ENCODE measurements at places on chromosomes 6 and 20.

DNA sequence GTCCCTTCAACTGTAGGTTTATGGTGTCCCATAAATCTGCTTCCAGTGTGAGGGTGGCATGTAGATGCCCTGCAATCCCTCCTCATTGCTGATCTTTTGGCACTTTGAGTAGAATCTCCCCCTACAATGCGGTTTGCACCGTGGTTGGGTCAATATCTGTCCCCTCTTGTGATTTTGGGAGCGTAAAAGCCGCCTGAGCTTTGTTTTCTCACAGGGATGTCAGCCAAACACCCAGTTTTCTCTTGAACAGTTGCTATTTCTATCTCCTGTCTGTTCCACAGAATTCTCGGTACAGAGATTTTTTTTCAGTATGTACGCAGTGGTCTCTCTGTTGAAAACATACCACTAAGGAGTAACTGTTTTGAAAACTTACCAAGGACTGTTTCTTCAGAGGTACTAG is 21.8 kb downstream of the CDS2 start:
- DNase-seq: no peak

GRCh38 chr6:20711518-20711917 is 177.3 kb downstream of the CDKAL1 start:
- no peak for DNase-seq

DNA sequence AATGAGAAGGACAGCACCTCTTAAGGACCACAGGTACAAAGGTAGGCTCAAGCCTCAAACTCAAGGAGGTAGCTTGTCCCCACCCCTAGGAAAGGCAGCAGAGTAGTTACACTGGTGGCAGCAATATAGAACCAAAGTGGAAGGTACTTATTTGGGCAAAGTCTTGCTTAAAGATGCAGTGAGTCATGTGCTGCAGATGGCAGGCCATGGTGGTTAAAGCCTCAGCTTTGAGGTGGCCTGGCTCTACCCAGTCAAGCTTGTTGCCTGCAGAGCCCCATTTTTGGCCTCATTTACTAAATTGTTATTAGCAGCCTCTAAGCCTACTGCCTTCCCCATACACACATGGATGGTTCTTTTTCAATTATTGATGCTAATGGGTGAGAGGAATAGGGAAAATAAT is 146.0 kb downstream of the ELOVL4 start:
- DNase-seq: no peak

- no peak for DNase-seq
Measured at GRCh38 chr20:33689493-33689892, 3.3 kb upstream of the E2F1 start.

DNA sequence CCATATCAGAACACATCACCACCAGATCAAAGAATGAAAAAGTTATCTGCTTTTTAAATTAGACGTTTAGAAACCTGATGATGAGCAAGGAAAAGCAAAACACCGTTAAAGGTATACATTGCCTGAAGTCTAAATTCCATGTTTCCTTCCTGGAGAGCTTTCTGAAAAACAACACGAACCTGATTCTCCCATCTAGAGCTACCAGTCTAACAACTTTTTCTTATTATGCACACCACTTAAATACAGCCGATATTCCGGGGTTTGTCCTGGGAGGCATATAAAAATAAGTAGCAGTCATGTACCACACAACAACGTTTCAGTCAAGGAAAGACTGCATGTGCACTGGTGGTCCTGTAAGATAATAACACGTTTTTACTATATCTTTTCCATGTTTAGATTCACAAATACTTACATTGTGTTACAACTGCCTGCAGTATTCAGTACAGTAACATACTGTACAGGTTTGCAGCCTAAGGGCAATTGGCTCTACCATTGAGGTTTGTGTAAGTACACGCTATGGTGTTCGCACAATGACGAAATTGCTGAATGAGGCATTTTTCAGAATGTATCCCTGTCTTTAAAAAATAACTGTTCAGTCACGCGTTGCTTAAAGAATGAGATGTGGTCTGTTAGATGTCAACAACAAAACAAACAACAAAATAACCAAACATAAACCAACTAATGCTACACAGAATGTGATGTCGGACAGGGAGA is 19.1 kb upstream of the LYRM2 start:
- DNase-seq: no peak

GRCh38 chr6:136887953-136888352 is 34.1 kb upstream of the SLC35D3 start:
- DNase-seq: no peak

DNA sequence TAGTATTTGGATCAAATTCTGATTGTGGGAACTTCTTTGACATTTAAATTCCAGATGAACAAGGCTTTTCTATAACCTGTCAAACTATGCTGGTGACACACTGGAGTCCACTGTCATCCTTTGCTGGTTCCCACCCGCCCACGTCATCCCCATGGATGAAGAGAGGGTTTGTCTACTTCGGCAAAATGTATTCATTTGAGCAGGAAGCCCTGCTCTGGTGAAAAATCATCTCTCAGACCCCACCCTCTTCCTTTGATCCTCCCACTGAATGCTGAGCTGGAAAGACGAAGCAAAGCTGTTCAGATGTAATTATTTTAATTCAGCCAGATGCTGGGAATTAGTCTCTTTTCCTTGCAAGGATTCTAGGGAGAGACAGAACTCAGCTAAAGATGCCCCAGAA is 50.5 kb downstream of the CPNE5 start:
- DNase-seq: no peak

DNA sequence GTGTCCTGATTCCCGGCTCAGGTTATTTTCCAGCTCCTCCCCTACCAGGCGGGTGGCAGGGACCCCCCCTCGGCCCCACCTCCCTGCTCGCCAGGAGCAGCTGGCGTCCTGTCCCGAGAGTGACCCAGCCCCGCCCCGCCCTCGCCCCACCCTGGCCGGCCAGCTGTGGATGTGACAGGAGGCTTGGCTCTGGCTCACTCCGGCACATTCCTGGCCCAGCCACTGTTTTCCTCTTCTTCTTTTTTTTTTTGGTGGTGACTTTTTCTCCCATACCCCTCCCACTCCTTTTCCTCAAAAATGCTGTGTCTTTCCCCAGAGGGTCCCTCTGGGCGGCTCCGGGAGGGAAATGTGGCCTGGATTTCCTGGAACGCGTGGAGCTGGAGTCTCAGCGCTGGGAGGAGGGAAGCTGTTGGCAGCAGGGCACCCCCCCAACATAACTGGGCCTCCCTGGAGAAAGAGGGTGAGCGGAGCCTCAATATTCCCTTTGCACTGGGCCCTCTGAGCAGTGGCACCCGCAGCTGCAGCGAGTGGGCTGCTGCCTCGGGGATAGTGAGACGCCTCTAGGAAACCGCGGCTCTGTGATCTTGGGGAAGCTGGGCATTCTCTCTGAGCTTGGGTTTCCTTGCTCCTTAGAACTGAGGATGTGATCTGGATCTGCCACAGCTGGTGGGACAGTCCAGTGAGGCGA is 28.3 kb upstream of the CSNK2A1 start:
- DNase-seq: no peak

DNA sequence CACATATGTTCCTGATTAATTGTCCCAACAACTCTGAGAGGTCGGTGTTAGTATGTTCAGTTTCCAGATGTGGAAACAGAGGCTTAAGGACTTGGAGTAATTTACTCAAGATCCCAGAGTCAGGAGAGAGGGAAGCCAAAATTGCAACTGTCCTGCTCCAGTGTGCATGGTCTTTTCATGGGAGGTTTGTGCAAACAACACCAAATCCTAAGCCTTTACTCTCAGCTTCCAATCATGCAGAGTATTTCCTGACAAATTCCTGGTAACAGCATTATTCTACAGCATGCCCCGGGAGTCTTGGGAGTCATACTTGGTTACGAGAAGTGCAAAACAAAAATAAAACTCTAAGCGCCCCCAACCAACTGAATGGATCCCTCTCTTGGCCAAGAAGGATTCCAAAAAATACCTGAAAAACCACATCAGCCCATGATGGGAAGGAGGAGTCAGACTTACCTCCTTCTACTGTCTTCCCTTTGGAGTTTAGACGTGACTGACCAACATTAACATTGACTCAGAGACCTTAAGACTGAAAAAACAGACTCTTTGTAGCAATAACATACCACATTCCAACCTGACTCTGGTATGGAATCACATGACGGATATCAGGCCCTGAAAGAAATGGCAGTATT is 30.8 kb upstream of the PPP1R3G start:
- no peak for DNase-seq

DNA sequence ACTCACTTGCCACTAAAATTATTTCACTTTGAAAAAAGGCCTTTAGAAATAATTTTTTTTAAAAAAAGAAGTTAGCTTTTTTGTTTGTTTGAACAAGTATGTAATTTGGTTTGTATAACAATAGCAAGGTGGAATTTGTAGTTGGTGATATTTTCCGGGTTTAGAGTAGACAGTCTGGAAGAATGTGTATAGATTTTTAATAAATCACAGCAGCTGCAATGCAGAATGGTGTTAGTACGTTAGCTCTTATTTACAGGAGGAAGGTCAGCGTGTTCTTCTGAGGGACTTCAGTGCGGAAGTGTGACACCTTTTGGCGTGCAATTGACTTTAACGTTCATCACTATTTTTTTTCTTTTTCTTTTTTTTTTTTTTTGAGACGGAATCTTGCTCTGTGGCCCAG is 115.4 kb downstream of the PLEKHG1 start:
- DNase-seq: no peak

DNA sequence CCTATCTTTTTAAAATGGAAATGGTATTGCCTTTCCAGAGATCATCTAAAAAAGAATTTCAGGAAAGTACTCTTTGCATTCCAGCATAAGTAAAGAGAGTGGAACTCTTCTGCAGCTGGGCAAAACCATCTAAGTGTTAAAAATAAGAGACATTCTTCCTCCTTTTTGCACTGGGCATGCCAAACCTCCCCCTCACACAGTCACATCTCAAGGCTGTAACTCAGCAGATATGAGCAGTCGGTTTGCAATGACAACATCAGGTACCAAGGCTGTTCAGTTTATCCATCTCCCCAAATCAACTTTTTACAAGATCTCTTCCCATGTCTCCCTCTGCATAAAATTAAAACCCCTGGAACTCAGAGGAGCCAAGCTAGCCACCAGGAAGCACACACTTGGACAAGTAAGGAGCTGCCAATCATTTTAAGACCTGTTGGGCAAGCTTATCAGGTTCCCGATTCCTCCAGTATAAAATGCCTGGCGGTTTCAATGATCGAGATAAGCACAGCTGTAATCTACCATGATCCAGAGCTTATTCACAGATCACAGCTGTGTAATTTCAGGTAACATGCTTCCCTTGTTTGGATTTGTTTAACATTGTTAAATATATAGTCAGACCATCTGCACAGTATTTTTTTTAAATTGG is 23.2 kb downstream of the ID4 start:
- DNase-seq: no peak

DNA sequence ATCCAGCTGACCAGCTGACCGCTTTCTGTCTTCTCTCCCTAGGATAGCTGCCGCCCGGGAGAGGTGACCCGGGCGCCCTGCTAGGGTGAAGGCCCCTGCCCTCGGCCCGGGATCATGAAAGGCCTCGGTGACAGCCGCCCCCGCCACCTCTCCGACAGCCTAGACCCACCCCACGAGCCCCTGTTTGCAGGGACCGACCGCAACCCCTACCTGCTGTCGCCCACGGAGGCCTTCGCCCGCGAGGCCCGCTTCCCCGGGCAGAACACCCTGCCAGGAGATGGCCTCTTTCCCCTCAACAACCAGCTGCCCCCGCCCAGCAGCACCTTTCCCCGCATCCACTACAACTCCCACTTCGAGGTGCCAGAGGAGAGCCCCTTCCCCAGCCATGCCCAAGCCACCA is 109.7 kb upstream of the MYL9 start:
- no peak for DNase-seq

DNA sequence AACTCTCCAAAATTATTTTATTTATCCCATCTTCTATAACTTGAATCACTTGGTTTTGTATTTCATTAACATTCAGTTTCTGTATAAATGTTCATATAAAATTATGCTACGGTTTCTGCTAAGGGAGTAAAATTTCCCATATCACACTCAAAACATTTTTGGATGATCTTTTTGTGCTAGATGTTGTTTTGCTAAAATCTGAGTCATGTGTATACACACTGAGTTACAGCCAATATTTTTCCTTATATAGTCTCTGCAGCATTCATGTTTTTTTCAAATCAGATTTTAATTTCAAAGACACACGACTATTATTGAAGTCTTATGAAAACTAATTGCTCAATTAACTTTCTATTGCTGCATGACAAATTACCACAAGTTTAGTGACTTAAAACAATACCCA is 54.3 kb upstream of the SLC2A12 start:
- DNase-seq: no peak

- DNase-seq: no peak
Measured at GRCh38 chr20:64077094-64077493, 2.2 kb downstream of the RGS19 start.

DNA sequence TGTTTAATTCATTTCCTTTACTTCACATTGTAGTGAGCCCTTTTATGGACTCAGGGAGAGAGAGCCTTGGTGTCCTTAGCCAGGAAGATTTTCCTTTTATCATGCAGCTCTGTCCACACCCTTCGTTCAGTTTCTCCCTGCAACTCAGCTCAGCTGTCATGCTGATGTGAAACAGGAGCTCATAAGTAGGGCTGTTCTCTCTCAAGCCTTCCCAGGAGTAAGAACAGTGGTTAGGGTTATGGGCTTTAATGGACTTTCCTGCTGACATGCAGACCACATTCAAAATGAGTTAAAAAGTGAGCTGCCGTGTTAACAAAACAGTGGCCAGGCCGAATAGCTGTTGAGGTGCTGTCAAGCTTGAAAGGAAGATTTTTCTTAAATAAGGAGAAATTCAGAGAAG is 104.1 kb downstream of the BCKDHB start:
- no peak for DNase-seq

- DNase-seq: no peak
Measured at GRCh38 chr6:164417537-164418261, 891.7 kb downstream of the C6orf118 start.

DNA sequence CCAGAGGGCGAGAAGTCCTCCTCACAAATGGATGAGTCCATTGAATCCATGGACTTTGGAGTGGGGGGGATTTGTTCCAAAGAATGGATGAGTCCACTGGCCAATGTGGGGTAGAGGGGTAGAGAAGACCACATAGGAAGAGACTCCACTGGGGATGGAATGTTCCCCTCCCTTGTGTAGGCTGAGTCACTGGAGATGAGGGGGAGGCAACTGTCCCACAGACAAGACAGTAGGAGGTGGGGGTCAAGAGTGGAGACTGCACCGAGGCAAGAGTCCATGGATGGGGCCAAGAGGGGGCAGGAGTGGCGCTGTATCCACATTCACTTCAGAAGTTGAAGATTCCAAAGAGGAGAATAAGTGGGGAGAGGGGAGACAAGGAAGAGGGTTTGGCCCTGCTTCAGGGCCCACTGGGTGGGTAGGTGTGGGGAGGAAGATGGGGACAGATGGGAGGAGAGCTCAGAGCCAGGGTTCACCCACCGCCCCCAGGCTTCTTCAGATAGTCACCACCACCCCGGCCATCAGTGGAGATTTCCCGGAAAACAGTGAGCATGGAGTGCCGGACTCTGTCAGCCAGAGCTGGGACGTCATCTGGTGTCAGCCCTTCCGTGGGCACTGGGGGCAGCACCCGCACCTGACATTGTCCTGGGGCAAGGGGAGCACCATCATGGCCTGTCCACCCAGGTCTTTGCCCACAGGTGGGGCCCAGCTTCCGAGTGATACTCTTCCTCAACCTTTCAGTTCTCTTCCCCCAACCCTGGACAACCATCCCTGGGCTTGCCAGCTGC is 4.6 kb downstream of the EGFL8 start:
- DNase-seq: no peak

GRCh38 chr6:128135325-128135724 is 234.5 kb upstream of the THEMIS start:
- DNase-seq: no peak

Data from anterior cingulate cortex (tissue), 58 donors.